ENCODE measurements at places on chromosomes 11 and 22. TPM values are rescaled to one million over a fixed set of nuclear protein-coding genes. Genes with fewer than 3 reads are reported as not detected.
A peak's percentile ranks its signal among the peaks of the same experiment; 100 is the strongest.

Gene FOLR2
- 22.0 TPM for polyA plus RNA-seq

GRCh38 chr22:38481871-38482332 is 14.0 kb downstream of the KDELR3 start:
- no peak for DNase-seq

Gene RAB39A
- polyA plus RNA-seq: 0.68 TPM

GRCh38 chr22:18130699-18131429 is 19.1 kb upstream of the USP18 start:
- DNase-seq: no peak

DNA sequence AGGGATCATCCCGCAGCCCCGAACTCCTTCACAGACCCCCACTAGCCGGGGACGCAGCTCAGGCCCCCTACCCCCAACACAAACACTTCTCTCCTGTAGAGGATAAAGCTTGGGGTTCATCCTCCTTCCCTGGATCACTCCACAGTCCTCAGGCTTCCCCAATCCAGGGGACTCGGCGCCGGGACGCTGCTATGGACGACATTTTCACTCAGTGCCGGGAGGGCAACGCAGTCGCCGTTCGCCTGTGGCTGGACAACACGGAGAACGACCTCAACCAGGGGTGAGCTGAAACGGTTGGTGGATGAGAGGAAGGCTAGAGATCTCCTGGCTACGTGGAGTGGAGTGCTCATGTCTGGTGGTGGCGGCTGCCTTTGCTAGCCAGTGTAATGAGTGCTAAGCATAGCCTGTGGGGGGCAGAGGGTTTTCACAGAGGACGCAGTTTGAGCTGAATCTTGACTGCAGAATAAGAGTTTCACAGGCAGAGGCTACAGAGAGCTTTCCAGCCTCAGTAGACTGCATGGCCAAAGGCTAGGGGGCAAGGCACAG is 580 bp downstream of the ILK start:
- DNase-seq: peak; percentile 89

DNA sequence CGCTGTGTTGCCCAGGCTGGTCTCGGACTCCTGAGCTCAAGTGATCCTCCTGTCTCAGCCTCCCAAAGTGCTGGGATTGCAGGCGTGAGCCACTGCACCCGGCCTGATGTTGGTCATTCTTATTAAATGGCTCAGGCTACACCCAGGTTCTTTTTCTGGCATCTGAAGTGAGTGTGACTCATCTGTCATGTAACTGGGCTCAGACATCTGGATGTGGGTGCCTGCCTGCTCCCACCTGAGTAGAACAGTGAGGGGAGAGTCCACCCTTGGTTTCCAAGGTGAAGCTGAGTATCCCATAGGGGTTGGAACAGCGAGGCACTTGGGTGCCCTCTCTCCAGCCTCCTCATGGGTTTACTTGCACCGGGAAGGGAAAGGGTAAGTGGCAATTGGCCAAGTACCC is 36.7 kb upstream of the EIF3D start:
- DNase-seq: no peak

- DNase-seq: no peak
Measured at GRCh38 chr11:70521475-70522308, 123.4 kb downstream of the CTTN start.

Gene OR8G5
- not detected for polyA plus RNA-seq

Gene MOV10L1
- 0.23 TPM for polyA plus RNA-seq

- peak; percentile 15 for DNase-seq
Measured at GRCh38 chr11:84566671-84567070, 1060.5 kb downstream of the DLG2 start.

DNA sequence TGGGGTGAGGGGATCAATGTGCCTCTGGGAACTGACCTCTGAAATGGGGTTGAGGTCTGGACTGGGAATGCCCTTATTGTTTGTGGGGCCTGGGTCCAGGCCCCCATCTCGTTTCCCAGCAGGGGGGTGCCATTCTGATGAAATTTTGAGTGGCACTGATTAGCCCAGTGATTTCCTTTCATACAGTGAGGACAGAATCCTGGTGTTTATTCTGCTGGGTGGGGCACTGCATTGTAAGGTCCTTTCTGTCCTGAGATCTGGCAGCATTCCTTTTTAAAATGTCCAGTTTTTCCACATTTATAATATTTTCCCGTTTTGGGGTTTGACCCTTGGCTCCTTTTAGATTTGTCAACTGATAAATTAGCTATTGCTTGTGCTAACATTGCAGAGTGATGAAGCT is 27.1 kb downstream of the OR10A6 start:
- no peak for DNase-seq

GRCh38 chr11:43830928-43831440 is 49.6 kb upstream of the ALKBH3 start:
- DNase-seq: peak; percentile 13

Gene OR10A4
- polyA plus RNA-seq: not detected

DNA sequence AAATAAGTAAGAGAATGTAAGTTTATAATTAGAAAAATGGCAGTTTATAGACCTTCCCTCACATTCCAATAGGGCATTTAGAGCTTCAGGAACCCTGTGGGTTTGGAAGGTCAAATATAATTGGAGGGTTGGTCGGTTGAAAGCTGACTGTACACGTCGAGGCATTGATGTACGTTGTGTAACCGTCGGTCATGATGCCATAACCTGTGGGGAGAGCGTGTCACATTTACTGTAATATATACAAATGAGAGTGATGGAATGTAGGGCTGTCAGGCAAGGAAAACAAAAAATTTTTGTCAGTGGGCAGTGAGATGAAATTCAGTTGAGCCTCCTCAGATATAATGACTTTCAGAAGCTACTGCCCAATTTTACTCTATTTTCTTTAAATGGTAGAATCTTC is 88.5 kb downstream of the ARL14EP start:
- no peak for DNase-seq

Gene COA4
- polyA plus RNA-seq: 69.6 TPM

Gene OR52W1
- not detected for polyA plus RNA-seq

Gene ASPHD2
- polyA plus RNA-seq: 0.84 TPM

Gene NOX4
- 1.7 TPM for polyA plus RNA-seq

GRCh38 chr22:39938509-39939111 is 21.6 kb upstream of the TMA7B start:
- no peak for DNase-seq

- DNase-seq: peak; percentile 3
Measured at GRCh38 chr11:5380740-5381342, 2.8 kb upstream of the OR51M1 start.

- peak; percentile 68 for DNase-seq
Measured at GRCh38 chr11:85595285-85595884, 31.8 kb downstream of the DLG2 start.

Gene DCDC1
- polyA plus RNA-seq: 0.48 TPM
